Left ventricle myocardium superior (tissue), 1 donor: ENCODE measurements at places on chromosomes 7 and 10.
A peak's percentile ranks its signal among the peaks of the same experiment; 100 is the strongest.

DNA sequence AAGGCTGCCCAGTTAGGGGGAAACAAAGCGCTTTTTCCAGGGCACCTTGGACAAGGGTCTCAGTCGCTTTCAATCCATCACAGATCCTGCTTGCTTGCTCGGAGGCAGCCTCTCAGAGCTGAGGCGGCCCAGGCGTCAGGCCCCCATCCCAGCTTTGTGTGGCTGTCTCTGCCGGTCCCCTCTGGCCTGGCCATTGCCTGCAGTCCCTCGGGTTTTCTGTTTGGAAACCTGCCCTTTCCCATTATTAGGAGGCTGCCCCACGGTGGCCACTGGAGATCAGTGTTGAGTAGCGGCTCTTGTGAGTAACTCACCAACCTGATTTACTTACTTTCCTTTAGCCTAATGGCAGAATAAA, 216.1 kb downstream of the GLRX3 start:
- DNase-seq, result no peak

DNA sequence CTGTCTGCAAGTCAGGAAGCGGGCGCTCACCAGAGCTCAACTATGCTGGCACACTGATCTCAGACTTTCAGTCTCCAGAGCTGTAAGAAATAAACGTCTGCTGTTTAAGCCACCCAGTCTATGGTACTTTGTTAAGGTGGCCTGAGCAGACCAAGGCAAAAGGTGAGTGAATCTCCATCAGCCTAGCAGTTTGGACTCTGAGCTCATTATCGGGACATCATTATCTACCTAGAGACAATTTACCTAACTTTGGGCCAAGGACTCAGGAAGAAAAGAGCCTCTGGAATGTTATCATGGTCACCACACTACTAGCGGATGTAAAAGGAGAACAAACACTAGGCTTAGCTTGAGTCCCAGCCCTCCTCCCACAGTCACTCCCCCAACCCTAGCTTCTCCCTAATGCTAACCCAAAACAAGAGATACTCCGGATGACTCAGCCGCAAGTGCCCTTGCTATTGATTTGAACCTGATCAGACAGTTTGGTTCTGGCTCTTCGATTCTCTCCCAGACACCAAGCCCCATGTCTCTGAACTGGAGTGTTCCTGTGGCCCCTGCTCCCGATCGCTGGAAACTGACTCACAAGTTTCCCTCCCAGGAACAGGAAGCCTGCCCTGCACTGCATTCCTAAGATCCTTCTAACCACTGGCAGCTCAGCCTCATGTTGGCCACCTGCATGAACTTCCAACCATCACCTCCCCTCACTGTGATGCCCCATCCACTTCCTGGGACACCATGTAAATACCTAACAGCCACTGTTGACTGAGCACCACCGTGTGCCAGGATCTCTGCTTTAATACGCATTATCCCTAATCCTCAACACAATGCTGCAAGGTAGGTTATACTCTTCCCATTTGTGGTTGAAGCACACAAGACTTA, 34.5 kb downstream of the CREB3L2 start:
- no peak for DNase-seq

DNA sequence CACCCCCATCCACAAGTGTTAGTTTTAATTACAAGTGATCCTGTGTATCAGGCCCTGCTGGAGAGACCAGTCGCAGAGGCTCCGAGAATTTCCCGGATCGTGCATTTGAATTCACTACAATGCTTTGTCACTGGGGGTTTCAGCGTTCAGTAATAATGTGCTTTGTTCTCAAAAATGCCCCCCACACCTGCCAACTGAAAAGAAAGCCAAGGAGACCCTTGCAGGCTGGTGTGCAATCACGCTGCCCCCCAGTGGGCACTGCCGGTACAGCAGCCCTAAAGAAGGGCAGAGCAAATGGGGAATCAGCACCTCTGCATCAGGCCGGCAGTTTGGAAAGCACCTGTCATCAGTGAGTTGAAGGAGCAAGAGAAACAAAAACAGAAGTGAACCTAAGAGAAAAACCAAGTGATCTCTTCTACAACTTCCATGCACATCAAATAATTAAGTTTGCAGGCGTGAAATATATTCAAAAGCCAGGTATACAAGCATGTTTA, 177.6 kb downstream of the PARD3 start:
- DNase-seq, result peak; percentile 79

DNA sequence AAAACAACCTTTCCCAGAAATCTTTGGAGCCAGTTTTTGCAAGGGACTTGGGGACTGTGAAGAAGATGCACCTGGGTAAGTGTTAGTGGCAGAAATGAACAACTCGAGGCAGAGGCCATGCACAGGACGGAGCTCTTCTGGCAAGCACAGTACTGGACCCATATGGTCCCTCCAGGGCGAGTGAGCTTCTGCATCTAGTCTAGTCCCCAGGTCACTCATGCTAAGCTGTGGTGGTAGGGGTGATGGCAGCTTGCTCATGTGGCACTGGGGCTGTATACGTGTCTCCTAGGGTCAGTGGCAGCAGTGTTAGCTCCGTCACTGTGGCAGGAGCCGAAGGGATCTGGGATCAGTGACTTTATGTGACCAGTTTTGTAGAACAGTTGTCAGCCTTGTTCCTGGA, 9.3 kb upstream of the LRRC61 start:
- no peak for DNase-seq

DNA sequence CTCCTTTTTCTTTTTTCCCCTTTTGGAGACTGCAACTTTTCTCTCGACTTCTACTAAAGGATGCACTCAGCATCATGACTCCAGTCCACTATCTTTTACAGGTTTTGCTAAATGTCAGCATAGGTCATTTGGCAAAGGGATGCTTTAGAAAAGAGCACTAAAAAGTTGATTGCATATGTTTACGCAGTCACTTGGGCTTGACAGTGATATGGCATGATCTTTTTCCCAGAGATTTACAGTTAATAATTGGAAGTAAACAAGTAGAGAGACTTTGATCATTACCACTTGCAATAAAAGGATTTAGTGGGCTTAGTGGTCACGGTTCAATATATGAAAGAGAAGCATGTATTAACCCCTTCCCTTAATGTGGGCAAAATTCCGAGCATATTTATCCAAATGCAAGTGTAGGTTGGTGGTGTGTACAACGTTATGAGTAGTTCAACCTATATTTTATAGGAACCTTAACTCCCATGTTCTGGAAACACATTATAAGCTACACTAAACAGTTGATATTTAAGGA, 1.8 kb downstream of the BMI1 start:
- DNase-seq, result no peak

GRCh38 chr10:50645236-50645635, 21.5 kb upstream of the SGMS1 start:
- DNase-seq, result no peak

DNA sequence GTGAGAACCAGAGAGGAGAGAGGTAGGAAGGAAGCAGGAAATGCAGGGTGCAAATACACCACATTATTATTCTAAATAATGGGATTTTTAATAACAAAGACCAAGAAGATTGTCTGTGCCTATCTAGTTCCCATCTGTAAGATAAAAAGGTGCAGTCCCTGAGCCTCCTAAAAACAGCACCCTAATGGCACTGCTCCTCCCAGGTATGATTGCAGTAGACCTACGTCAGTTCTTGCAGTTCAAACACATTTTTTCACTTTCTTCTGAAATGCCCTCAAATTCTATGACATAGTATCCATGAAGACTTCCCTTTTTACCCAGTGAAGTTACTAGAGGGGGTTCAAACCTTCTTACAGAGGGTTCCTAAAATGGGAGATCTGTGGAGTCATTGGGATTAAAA, 70.6 kb downstream of the FIGNL1 start:
- no peak for DNase-seq

GRCh38 chr10:43029043-43029442, 47.8 kb upstream of the RET start:
- DNase-seq, result no peak

DNA sequence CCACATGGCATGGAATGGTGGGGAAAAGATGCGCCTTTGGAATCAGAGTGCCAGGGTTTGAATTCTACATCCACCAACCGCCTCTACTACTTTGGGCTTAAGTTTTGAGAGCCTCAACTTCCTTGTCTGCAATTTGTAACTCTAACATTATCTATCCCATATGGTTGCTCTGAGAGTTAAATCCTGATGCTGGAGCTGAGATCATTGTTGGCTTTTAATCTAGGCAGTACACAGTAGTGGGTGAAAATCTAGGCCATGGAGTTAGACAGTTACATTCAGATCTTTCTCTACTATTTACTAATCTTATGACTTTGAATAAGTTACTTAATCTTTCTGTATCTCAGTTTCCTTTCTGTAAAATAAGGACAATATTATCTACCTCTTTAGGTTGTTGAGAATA, 149.7 kb upstream of the AOAH start:
- no peak for DNase-seq

GRCh38 chr7:30183749-30184369, 49.1 kb downstream of the MTURN start:
- no peak for DNase-seq

GRCh38 chr7:20194343-20194995, 22.7 kb downstream of the MACC1 start:
- DNase-seq, result no peak

- no peak for DNase-seq
These were observed 80.2 kb downstream of the CHCHD3 start for GRCh38 chr7:133001727-133002126.

DNA sequence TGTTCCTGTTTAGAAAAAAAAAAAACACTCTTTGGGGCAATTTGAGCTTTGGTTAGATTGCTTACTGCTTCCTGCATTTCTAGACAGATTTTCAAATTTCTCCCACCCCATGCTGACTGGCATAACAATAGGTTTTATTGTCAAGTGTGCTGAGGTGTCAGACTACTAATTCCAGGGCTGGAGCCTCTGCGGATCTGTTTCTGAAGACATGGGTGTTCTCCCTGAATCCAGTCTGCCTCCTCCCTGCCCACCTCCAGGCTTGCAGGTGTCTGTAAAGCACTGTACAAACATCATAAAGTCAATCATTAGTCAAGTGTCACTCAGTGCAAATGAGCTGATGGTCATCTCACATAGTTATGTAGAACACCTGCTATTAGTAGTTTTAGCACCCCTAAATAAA, 292.4 kb downstream of the GATA3 start:
- DNase-seq, result no peak

GRCh38 chr7:55366461-55367070, 1.4 kb downstream of the LANCL2 start:
- no peak for DNase-seq

GRCh38 chr7:96061844-96062243, 260.1 kb downstream of the SLC25A13 start:
- no peak for DNase-seq
